ENCODE measurements at places on chromosomes 13 and 19. TPM values are rescaled to one million over a fixed set of nuclear protein-coding genes. Genes with fewer than 3 reads are reported as not detected.

PDE4C gene
- total RNA-seq = 21.3 TPM

FFAR1 gene
- total RNA-seq = not detected

CDX2 gene
- not detected for total RNA-seq

LGI4 gene
- 1.5 TPM for total RNA-seq

RFPL4AL1 gene
- not detected for total RNA-seq

CDC16 gene
- total RNA-seq = 62.6 TPM

PRKACA gene
- total RNA-seq = 89.7 TPM

All from smooth muscle cell of the pulmonary artery (primary cell).